ENCODE measurements at places on chromosomes 4 and X. TPM values are rescaled to one million over a fixed set of nuclear protein-coding genes. Genes with fewer than 3 reads are reported as not detected.

COL25A1 gene
- total RNA-seq, result not detected

TMEM128 gene
- total RNA-seq, result 28.0 TPM

PABPC4L gene
- total RNA-seq, result 1.9 TPM

ADAM29 gene
- total RNA-seq, result not detected

TMEM192 gene
- 20.7 TPM for total RNA-seq

GLRB gene
- total RNA-seq, result 21.0 TPM

MMRN1 gene
- not detected for total RNA-seq

DNA sequence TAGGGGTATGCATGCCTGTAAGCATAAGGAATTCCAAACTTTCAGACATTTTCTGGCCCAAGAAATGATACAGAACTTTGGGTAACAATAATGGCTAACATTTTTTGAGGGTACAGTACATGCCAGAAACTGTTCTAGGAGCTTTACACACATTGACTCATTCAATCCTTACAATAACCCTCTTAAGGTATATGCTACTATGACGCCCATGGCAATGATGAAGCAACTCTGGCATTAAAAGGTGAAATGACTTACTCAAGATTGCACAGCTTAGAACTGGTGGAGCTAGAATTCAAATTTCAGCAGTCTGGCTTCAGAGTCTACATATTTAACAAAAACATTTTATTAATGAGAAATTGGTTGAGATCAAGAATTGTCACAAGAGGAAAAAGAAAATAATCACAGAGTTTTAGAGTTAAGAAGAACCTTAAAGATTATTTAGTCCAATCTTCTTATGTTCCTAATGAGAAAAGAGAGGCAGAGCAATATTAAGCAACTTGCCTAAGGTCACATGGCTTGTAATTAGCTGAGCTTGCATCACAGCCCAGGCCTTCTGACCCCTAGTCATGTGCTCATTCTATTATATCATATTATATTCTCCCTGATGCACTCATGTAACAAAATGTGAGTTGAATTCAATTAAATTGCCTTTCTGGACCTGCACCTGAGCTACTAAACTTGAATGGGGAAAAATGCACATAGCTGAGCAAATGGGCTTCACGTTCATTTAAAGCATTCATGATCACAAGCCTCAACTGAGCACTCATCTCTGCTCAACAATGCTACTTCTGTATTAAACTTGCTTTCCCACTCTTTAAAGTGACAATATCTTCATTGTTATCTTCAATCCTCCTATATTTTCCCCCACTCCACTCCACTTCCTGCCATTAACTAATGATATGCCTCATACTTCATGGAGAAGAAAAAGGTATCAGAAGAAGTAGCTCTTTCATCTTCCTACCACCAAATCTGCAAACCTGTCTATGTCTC, 73.2 kb downstream of the ENOX2 start:
- DNase-seq, result no peak

- DNase-seq, result no peak
Measured at GRCh38 chr4:79334783-79335182, 8.9 kb upstream of the NAA11 start.

DNA sequence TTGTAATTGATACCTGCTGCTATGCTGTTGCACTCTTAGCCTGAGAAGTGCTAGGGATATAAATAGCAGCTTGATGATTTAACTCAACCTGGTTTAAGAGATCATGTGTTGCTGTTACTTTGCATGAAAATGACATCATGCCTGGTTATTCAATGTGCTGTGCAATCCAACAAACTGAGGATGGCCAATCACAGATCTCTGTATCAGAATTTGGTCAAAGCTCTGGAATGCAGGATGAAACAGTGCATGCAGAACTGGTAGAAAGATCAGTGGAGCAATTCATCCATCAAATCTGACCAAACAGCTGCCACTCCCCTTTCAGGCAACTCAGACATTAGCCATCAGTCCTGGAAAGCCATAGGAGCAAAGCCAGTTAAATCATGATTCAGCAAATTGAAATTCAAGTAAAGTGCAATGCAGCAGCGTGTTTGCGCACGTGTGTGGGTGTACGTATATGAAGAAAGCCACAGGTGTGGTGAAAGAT, 160.3 kb upstream of the RASGEF1B start:
- DNase-seq, result peak; percentile 44

GRCh38 chrX:66635360-66635759, 3.5 kb downstream of the EDA2R start:
- DNase-seq, result no peak

DNA sequence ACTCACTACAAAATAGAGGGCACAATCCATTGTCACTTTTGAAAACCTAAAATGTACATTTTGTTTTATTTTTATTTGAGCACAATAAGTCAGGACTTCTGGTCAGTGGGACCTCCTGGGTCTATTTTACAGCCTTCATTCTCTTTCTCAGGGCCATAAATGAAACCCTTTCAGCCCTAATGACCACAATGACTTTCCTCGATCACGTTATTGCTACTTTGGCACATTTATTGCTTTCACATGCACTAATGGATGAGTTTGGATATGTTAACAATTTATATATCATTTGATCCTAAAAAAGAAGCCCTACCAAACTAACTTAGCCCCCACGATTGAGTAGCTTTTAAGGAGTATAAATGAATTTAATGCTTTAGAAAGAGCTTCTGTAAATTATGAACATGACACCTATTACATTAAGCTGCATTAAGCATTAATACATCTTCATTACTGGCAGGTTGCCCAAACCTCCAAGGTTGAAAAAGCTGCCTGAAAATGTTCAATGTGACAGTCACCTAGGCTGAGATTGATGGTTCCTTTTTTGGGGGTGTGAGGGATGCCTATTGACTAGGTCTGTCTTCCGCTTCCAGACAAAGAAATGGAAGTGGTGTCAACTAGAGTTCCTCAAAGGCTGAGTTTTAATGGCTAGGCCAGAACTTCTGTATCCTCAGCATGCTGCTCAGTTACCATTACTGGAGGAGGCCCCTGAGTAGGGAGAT, 296.4 kb downstream of the GPAT3 start:
- DNase-seq, result no peak

DNA sequence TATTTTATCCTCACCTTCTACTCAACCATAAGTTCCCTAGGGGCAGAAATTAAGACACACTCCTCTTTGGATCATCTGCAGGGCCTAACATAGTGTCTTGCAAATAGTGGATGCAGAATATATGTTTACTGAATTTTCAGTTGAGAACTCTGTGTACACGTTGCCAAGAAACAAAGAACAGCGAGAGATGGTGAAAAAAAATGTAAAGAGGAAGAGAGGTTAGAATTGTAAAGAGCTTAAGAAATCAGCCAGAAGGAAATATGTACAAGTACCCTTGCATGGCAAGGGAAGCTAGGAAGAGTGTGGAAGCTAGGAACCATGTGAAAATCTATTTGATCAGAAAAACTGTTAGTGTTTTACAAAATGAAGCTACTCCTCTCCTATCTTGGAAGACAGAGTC, 431.0 kb downstream of the SMARCA1 start:
- DNase-seq, result no peak

GRCh38 chr4:182854466-182854865, 62.7 kb downstream of the DCTD start:
- DNase-seq, result no peak

- DNase-seq, result no peak
Measured at GRCh38 chr4:76311896-76312331, 5.4 kb downstream of the STBD1 start.

- no peak for DNase-seq
Measured at GRCh38 chr4:88230461-88230891, 53.9 kb downstream of the PPM1K start.

GRCh38 chrX:11540532-11541377, 125.0 kb downstream of the ARHGAP6 start:
- peak; percentile 7 for DNase-seq

- peak; percentile 44 for DNase-seq
Measured at GRCh38 chr4:140137671-140138070, 16.3 kb downstream of the MAML3 start.

DNA sequence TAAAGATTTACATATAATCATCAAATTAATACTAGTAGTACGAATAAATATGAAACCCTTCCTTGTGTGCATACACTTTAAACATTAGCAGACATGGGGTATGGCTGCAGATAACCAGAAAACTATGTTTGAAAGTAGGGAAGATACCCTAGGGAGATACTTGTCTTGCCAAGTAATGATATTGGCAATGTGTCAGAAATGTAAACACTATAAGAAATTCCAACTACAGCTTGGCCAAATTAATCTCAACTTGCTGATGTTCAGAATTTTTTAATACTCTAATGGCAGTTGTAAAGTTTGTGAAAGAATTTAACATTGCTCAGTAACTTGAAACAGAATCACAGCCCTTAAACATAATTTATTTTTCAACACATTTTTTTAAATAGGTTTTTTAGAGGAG, 27.4 kb upstream of the HPGD start:
- DNase-seq, result no peak

GRCh38 chr4:169351872-169352271, 81.1 kb upstream of the SH3RF1 start:
- peak; percentile 82 for DNase-seq

- DNase-seq, result peak; percentile 9
Measured at GRCh38 chr4:146132445-146132844, 43.1 kb upstream of the LSM6 start.

GRCh38 chrX:38154340-38154739, 66.3 kb downstream of the SRPX start:
- no peak for DNase-seq

DNA sequence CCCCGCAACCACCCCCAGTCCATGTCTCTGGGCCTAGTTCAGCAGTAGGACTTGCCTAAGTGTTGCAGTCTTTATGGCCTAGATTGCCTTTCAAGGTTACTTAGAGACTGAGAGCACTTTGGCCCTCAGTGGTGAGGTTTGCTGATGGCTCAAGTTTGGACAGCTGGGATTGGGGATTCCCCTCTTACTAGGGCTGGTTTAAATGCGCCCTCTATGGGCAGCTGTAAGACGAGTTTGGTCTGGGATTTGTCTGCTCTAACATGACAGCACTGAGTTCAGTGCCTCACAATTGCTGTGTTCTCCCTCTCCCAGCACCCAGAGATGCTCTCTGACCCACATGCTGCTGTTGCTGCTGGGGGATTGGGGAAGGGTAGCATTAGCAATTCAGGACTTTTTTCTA, 23.1 kb downstream of the DACH2 start:
- DNase-seq, result peak; percentile 0

- DNase-seq, result peak; percentile 59
Measured at GRCh38 chr4:10529291-10530136, 72.3 kb upstream of the ZNF518B start.

DNA sequence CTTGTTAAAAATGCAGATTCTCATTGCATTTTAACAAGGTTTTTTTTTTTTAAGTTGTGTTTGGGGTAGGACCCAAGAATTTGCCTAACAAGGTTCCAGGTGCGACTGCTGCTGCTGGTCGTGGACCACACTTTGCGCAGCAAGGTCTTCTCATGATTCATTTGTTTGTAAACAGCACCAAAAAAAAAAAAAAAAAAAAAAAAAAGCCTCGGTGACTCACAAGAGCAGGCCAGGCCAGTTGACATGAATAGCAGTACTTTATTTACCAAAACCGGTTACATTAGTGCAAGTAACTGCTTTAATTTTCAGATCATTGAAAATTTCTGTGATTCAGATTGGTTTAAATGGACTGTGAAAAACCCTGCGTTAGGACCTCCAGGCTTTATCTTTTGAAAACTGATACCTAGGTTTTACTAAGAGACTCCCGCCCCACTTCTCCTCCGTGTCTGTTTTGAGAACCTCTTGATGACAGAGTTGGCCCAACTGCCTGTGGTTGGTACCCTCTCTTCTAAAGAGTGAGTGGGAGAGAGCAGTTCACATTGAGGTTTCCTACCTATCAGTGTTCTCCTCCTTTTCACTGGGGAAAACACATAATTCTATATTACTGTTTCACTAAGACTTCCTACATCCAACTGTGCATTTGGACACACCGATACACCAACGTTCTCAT, 86.2 kb downstream of the PHEX start:
- peak; percentile 64 for DNase-seq

GRCh38 chrX:78456909-78457308, 129.5 kb upstream of the CYSLTR1 start:
- no peak for DNase-seq

- DNase-seq, result no peak
Measured at GRCh38 chr4:38696697-38697096, 32.7 kb downstream of the KLF3 start.
